HFF-Myc (cell line): ENCODE measurements at places on chromosomes 4 and X.

- no peak for DNase-seq
These were observed 211.8 kb upstream of the PSAPL1 start for GRCh38 chr4:7646384-7647061.

- DNase-seq = no peak
These were observed 81.2 kb downstream of the APOOL start for GRCh38 chrX:85084770-85085393.

GRCh38 chrX:10923466-10923865, 187.7 kb upstream of the HCCS start:
- DNase-seq = no peak

GRCh38 chr4:143347484-143348111, 10.9 kb downstream of the GAB1 start:
- no peak for DNase-seq

DNA sequence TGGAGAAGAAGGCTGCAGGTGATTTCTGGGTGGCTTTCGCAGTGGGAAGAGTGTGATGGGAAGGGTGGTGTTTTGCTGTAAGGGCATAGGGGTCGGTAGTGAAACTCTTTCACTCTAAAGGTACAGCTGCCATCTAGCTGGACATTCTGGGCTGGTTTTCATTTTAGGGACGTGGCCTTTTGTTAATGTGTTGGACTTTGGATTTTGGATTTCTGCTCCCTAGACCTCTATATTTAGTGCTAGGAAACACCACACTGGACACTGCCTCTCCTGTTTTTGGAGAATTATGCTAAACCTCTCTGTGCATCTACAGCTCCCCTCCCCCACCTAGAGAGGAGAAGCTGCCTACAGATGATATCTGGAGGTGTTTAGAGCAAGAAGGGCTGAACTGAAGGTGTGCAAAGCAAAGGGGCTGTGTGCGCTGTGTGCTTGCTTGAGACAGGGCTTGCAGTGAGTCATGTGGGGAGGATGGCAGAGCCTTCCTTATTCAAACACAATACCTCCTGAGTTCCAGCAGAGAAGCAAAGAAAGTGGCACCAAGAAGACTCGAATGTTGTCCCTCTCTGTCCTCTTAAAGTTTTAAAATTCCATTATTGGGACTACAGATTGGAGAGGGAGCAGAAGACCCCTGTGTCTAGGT, 47.9 kb downstream of the STARD8 start:
- no peak for DNase-seq

DNA sequence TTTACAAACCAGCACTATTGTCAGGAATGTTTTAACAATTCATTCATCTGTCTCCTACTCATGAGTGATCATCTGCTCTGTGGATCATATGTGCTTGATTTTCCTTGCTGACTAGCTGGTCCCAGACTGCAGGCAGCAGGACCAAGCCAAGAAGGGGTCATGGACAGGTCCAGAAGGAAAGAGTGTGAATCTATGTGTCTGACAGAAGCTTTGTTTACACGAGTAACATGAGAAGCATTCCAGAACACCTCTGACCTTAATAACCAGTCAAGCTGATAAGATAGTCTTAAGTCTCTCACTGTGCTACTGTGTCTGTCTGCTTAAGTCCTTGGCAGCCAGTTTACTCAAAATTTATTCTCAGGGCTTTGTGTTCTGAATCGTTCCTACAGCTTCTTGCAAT, 39.0 kb downstream of the GUCY1A1 start:
- DNase-seq = no peak

DNA sequence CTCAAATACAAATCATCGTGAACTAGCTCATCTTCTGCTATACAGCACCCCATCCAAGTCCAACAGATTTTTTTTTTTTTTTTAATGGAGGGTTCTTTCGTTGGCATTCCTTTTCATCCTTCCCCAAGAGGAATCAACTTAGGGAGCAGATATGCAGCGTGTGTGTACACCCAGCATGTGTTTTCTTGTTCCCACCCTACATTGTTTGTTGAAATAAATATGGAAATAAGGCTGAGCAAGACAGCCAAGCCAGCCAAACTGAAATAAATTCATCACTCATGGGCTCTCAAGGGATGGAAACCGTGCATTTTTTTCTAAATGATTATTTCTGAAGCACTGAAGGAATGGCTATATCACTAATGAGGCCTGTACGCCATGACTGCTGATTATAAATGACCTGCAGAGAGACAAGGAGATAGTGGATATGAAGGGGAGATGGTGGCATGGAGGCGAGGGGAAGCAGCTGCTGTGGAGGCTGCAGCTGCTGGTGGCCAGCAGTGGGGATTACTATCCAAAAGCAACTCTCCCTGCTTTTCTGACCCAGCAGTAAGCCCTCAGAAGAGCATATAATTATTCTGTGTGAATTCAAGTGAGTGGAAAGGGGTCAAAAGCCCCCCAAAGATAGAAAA, 173.9 kb downstream of the MGST2 start:
- DNase-seq = no peak
